ENCODE measurements at places on chromosomes 5 and 9. TPM values are rescaled to one million over a fixed set of nuclear protein-coding genes. Genes with fewer than 3 reads are reported as not detected.

SLC27A6 gene
- total RNA-seq = 0.03 TPM

SH2D3C gene
- 0.08 TPM for total RNA-seq

CKS2 gene
- total RNA-seq = 358 TPM

OLFM1 gene
- total RNA-seq = 9.6 TPM

ORM2 gene
- total RNA-seq = not detected

CHMP5 gene
- total RNA-seq = 71.7 TPM

FYB1 gene
- 11.5 TPM for total RNA-seq

RETREG1 gene
- 2.8 TPM for total RNA-seq

CAMK2A gene
- 0.69 TPM for total RNA-seq

SAXO1 gene
- total RNA-seq = not detected
